RKO (cell line): ENCODE measurements at places on chromosomes 2 and 18.
A peak's percentile ranks its signal among the peaks of the same experiment; 100 is the strongest.

DNA sequence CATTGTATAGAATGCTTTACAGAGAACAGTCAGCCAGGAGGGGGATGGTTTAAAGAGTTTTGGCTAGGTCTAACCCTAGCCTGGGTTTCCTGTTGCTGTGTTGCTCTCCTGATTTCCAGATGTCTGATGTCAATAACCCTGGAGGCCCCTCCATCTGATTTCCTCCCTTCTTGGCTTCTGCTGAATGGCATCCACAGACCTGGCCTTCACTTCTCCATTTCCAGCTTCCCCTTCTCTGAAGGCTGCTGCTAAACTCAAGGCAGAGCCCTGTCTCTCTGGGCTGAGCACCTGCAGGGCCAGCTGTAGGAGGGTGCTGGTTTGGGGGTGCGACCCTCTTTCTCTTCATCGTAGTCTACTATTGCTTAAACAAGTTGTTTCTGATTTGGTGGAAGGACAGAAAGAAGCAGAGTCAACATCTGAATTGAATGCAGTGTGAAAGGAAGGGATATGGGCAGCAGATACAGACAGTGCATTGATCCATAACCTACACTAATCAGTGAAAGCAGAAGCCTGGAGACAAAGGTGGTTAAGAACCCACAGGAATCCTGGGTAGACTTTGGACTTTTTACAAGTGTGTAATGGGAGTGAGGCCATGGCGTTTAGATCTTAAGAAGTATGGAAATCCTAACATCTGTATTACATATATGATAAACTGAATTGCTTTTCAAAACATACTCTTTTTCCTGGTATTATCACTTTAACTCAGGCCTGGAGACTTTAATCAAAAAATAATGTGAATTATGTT, 153.6 kb downstream of the HRH4 start:
- DNase-seq: no peak

DNA sequence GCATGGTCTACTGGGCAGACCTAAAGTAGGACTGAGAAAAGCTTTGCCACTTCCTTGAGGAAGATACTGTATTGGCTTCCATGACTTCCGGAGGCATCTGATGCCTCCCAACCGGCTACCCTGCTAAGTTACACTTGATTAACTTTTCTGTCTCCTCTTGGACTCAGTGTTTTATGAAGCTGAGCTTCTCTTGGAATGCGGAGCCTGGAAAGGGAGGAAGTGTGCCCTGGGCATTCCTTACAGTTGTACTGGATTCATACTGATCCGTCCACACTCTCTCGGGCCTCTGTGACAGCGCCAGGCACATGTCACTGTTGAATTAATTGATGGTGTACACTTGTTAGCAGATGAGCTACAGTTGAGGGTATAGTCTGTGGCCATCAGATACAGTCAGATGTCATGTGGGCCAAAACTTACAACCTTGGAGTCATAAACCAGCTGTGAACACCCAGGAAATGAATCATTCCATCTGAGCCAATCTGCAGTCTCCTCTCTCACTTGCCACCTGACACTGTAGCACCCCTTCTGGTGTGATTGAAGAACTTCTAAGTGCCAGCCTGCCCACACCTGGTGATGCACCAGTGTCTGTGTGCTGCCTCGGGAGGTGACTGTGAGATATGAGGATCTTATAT, 122.5 kb downstream of the FHOD3 start:
- DNase-seq: peak; percentile 80

DNA sequence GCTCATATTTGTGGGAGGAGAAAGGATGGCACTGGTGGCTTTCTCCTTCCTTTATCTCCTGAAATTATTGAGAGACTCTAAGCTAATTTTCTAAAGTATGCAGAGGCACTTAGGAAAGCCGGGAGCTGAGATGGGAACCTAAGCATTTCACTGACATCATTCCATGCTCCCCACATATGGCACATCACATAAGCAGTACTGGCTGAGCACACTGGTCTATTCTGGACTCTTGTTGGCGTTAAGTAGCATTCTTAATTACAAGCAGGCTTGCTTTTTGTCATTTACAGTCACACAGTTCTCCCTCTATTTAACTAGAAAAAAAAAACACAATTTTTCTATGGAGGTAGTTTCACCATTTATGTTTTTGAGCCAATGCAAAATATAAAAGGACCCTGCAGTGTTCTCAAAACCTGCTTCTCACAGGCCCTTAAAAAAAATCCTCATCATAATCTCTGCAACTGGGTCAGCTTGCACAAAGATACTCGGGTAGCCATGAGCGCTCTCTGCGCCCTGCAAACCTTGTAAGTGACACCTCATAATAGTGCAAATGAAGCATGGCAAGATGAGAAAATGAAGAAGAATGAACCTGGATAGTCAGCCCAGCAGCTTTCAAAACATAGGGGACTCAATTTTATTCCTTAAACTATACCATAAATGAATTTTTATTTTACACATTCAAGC, 688.6 kb downstream of the NRXN1 start:
- no peak for DNase-seq

- no peak for DNase-seq
Measured at GRCh38 chr2:133802409-133803039, 234.3 kb upstream of the NCKAP5 start.

DNA sequence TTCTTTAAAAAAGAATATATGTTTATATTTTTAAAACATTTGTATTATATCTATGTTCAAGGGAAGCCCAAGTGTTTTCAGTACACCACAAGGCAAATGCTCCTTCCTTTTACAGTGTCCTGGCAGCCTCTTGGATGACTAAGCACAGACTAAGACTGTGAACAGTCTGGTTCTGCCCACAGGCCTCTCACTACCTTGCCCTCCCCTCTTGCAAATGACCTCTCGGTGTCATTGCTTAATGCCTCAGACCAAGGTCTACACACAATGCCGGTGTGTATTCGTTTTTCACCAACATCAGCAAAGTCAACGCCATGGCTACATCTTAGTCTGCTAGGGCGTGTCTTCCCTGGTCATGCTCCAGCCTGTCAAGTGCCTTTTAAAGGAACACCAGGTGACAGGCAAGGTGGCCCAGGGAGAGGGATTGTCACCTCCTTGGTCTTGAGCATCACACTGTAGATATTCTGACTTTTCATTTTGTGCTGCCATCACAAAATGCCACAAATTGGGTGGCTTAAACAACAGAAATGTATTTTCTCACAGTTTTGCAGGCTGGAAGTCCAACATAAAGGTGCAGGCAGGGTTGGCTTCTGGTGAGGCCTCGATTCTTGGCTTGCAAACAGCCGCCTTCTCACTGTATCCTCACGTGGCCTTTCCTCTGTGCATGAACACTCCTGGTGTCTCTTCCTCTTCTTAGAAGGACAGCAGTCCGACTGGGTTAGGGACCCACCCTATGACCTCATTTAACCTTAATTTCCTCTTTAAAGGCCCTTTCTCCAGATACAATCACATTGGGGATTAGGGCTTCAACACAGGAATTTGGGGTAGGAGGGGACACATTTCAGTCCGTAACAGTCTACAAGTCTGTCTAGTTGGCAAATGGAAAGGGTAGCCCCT, 266.5 kb downstream of the KLHL29 start:
- peak; percentile 54 for DNase-seq

GRCh38 chr2:206718296-206718695, at the start of gene DYTN:
TSS of gene DYTN (minus strand) at chr2:206718396. CDS start at chr2:206718279, 117 bp downstream.
- DNase-seq: no peak
